ENCODE measurements at places on chromosomes 1 and 21.

GRCh38 chr1:221706876-221707582, 34.9 kb downstream of the DUSP10 start:
- peaks cover 7% of the 10 kb centered on the region for H3K36me3 ChIP-seq
- DNase-seq: no peak
- no peak overlapping the region for H3K4me3 ChIP-seq
- H3K4me1 ChIP-seq: no peaks in the 10 kb centered on the region
- no peak overlapping the region for H3K27ac ChIP-seq
- H3K27me3 ChIP-seq: no peaks in the 10 kb centered on the region

- no peak for DNase-seq
- no peak overlapping the region for H3K4me3 ChIP-seq
Measured at GRCh38 chr1:203340112-203340790, 10.7 kb downstream of the FMOD start.

DNA sequence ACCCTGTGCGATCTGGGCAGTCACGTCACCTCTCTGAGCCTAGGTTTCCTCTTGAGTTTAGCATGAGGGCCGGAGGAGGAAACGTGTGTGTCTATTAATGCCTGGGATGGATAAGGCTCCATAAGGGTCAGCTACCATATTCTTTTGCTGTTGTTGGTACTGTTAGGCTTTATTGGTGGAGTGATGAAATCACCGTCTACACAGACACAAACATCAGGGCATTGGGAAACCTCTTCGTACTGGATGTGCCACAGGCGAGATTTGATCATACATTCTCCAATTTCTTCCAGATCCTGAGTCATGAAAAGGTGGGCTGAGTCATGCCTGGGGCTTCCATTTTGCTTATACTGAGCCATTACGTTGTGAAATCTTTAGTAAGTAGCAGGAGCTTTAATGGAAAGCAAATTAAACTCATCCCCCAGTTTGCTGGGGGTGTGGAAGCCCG, 24.9 kb upstream of the GRHL3 start:
- peaks cover 37% of the 10 kb centered on the region for H3K4me1 ChIP-seq
- peaks cover 15% of the 10 kb centered on the region for H3K27me3 ChIP-seq
- no peaks in the 10 kb centered on the region for H3K36me3 ChIP-seq
- no peak for DNase-seq
- H3K4me3 ChIP-seq: no peak overlapping the region
- H3K27ac ChIP-seq: peak overlapping the region; percentile 81

DNA sequence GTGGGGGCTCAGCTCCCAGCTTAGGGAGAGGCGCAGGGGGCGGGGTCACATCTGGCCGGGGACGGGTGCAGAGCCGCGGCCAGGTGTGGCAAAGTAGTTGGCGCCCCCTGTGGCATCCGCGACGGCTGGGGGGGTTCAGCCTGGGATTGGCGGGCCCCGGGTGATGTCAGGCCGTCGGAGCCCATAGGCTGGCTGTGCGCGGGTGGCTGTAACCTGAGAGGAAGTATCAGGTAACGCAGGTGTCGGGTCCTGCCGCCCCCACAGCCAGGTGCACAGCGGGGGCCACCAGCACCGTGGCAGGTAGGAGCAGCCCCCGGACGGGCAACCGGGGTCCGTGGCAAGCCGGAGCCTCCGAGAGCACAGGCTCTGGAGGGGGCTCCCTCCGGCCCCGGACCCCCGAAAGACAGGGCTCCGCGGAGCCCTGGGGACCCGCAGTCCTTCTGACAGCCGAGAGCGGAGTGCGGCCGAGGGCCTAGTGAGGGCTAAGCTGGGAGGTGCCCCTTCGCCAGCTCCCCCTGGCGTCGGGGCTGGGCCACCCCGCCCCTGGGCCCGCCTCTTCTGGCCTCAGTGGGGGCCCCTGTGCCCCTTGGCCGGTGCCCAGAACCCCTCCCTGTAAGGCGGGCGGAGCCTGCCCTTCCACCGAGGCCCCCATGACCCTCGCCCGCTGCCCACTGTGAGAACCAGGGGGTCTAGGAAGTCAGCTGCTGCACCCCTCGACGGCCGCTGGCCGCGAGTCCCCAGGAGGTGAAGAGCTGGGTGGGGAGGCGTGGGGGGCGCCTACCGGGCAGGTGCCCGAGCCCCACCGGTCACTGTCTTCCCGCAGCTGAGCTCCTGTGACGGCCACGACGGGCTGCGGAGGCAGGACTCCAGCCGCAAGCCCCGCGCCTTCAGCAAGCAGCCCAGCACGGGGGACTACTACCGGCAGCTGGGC, 17.9 kb downstream of the TNFRSF25 start:
- H3K4me1 ChIP-seq: peaks cover 13% of the 10 kb centered on the region
- DNase-seq: no peak
- H3K36me3 ChIP-seq: no peaks in the 10 kb centered on the region
- H3K27me3 ChIP-seq: peaks cover 24% of the 10 kb centered on the region
- no peak overlapping the region for H3K27ac ChIP-seq

- peaks cover 24% of the 10 kb centered on the region for H3K36me3 ChIP-seq
- H3K27me3 ChIP-seq: no peaks in the 10 kb centered on the region
- no peak for DNase-seq
- no peak overlapping the region for H3K4me3 ChIP-seq
- no peak overlapping the region for H3K27ac ChIP-seq
Measured at GRCh38 chr1:35554266-35555211, 2.7 kb downstream of the KIAA0319L start.

- H3K27ac ChIP-seq: no peak overlapping the region
- no peaks in the 10 kb centered on the region for H3K4me1 ChIP-seq
- DNase-seq: no peak
- peaks cover 69% of the 10 kb centered on the region for H3K27me3 ChIP-seq
- no peaks in the 10 kb centered on the region for H3K36me3 ChIP-seq
Measured at GRCh38 chr1:208289716-208290115, 45.5 kb upstream of the PLXNA2 start.

- no peaks in the 10 kb centered on the region for H3K36me3 ChIP-seq
- H3K4me3 ChIP-seq: no peak overlapping the region
- H3K27ac ChIP-seq: no peak overlapping the region
- DNase-seq: no peak
- H3K27me3 ChIP-seq: no peaks in the 10 kb centered on the region
- peaks cover 30% of the 10 kb centered on the region for H3K4me1 ChIP-seq
Measured at GRCh38 chr1:86061551-86061990, 95.0 kb downstream of the COL24A1 start.

GRCh38 chr1:167126317-167126716, 32.4 kb downstream of the STYXL2 start:
- H3K27ac ChIP-seq: no peak overlapping the region
- H3K36me3 ChIP-seq: no peaks in the 10 kb centered on the region
- no peak overlapping the region for H3K4me3 ChIP-seq
- H3K4me1 ChIP-seq: peaks cover 17% of the 10 kb centered on the region

- DNase-seq: no peak
- H3K4me1 ChIP-seq: peaks cover 2% of the 10 kb centered on the region
- H3K27me3 ChIP-seq: peaks cover 11% of the 10 kb centered on the region
- no peak overlapping the region for H3K4me3 ChIP-seq
- H3K27ac ChIP-seq: no peak overlapping the region
Measured at GRCh38 chr1:159428536-159428935, 3.5 kb upstream of the OR10J4 start.

DNA sequence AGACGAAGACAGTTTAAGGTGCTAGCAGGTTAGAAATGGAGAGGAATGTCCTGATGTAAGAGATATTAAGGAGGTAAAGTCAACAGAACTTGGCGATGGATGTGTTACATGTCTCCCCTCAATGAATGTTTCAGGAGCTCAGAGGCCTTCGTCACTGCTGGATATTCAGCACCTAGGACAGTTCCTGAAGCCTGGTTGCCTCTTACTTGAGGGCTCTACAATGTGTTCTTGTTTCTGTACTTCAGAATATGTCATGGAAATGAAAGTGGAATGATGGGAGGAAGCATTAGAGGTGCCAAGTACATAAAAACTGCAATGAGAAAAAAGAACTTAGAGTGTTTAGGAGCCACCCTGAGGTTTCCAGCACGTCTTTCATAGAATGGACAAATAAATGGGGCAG, 17.7 kb downstream of the TNR start:
- no peaks in the 10 kb centered on the region for H3K27me3 ChIP-seq
- H3K36me3 ChIP-seq: no peaks in the 10 kb centered on the region
- no peak overlapping the region for H3K27ac ChIP-seq
- H3K4me3 ChIP-seq: no peak overlapping the region
- DNase-seq: no peak
- no peaks in the 10 kb centered on the region for H3K4me1 ChIP-seq

- peaks cover 47% of the 10 kb centered on the region for H3K36me3 ChIP-seq
- no peaks in the 10 kb centered on the region for H3K4me1 ChIP-seq
- H3K27me3 ChIP-seq: no peaks in the 10 kb centered on the region
Measured at GRCh38 chr1:21696931-21697330, 27.8 kb upstream of the RAP1GAP start.

DNA sequence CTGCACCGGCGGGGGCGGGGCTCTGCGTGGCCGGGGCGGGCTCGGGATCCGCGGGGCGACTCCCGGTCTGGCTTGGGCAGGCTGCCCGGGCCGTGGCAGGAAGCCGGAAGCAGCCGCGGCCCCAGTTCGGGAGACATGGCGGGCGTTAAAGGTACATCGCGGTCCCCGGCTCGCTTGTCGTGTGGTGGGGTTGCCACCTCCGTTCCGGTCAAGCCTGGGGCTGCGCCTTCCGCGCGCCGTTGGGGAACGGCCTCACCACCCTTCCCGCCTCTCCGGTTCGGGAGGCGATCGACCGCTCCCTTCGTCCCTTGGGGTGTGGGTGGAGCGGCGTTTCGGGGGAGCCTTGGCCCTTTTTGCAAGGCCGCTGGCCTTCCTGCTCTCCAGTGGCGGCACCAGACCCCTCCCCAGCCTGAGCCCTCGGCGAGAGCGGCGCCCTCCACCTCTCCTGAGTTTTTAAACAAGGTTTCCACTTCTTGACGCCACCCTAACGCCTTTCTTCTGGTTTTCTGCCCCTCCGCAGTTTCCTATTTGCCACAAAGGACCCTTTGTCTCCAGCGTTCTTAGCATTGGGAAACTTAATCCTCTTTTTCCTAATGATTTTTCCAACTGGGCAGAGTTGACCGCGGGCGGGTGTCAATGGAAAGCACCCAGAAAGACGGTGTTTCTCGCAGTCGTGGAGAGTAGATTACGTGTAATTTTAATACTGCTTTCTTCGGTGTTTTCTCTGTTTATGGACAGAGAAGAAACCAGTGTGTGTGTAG, at the start of the genes LEPR and LEPROT:
TSS of gene LEPR (plus strand) at position 79 of the 761 bp plus-strand sequence. CDS start 144,898 bp downstream, outside the sequence.
TSS of gene LEPROT (plus strand) at position 79 of the 761 bp plus-strand sequence. CDS start at position 136, 57 bp downstream.
- peaks cover 28% of the 10 kb centered on the region for H3K4me1 ChIP-seq
- peak within 1 kb of the TSS; percentile 96 for H3K27ac ChIP-seq
- H3K36me3 ChIP-seq: peaks cover 7% of the 10 kb centered on the region
- no peak within 1 kb of the TSS for H3K4me3 ChIP-seq
- no peak for DNase-seq

- no peaks in the 10 kb centered on the region for H3K4me1 ChIP-seq
- no peak for DNase-seq
- H3K4me3 ChIP-seq: no peak overlapping the region
- H3K27me3 ChIP-seq: no peaks in the 10 kb centered on the region
Measured at GRCh38 chr1:36925251-36925650, 109.1 kb downstream of the GRIK3 start.

GRCh38 chr1:203453016-203453415, 22.6 kb upstream of the PRELP start:
- peaks cover 62% of the 10 kb centered on the region for H3K4me1 ChIP-seq
- no peak for DNase-seq
- H3K36me3 ChIP-seq: no peaks in the 10 kb centered on the region
- H3K27ac ChIP-seq: no peak overlapping the region
- no peaks in the 10 kb centered on the region for H3K27me3 ChIP-seq

- H3K27me3 ChIP-seq: peaks cover 2% of the 10 kb centered on the region
- H3K4me3 ChIP-seq: no peak overlapping the region
- no peaks in the 10 kb centered on the region for H3K36me3 ChIP-seq
- no peaks in the 10 kb centered on the region for H3K4me1 ChIP-seq
Measured at GRCh38 chr1:54551891-54552290, 3.9 kb downstream of the ACOT11 start.

DNA sequence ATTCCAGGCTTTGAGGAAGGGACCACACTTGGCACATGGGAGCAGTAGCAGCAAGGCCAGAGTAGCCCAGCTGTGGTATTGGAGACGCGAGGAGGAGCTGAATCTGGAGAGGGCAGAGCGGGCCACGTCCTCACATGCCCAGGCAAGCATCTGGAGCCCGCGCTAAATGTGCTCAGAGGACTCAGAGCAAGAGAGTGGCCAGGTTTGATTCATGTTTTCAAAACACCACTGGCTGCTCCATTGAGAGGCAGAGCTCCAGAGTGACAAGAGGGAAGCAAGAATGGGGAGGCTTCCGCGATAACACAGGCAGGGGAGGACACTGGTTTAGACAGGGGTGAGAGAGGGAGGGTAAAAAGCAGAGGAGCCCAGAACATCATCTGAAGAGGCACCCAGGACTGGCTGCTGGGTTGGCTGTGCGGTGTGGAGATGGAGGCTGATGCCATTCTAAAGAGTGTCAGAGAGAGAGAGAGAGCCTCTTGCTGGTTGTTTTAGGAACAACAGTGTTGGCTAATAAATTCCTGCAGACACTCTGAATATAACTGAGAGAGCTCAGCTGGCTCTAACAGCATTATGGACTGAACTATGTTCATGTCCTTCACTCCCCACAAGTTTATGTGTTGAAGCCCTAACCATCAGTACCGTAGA, 32.3 kb downstream of the RCAN1 start:
- DNase-seq: peak; percentile 64
- no peak overlapping the region for H3K4me3 ChIP-seq
- H3K4me1 ChIP-seq: peaks cover 11% of the 10 kb centered on the region
- H3K36me3 ChIP-seq: peaks cover 6% of the 10 kb centered on the region

DNA sequence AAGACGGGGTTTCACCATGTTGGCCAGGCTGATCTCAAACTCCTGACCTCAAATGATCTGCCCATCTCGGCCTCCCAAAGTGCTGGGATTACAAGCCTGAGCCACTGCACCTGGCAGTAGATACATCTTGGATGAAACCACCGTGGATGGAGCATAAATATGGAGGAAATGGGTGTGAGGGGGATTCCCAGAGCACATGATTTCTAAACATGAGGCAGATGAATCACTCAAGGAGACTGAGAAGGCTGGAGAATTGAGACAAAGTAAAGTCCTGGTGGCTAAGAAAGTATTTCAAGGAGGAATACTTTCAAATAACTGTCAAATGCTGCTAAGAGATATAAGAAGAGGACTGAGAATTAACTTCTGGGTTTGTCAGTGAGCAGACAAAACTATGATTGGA, 5.4 kb upstream of the PGBD5 start:
- H3K27me3 ChIP-seq: peaks cover 25% of the 10 kb centered on the region
- H3K27ac ChIP-seq: no peak overlapping the region
- H3K4me1 ChIP-seq: peaks cover 4% of the 10 kb centered on the region
- no peak for DNase-seq
- H3K36me3 ChIP-seq: no peaks in the 10 kb centered on the region
